ENCODE measurements at places on chromosomes 11 and 22.

GRCh38 chr11:113681711-113682413, 24.2 kb downstream of the TMPRSS5 start:
- DNase-seq: no peak

- no peak for DNase-seq
Observed at GRCh38 chr11:70535191-70535971, 137.1 kb downstream of the CTTN start.

DNA sequence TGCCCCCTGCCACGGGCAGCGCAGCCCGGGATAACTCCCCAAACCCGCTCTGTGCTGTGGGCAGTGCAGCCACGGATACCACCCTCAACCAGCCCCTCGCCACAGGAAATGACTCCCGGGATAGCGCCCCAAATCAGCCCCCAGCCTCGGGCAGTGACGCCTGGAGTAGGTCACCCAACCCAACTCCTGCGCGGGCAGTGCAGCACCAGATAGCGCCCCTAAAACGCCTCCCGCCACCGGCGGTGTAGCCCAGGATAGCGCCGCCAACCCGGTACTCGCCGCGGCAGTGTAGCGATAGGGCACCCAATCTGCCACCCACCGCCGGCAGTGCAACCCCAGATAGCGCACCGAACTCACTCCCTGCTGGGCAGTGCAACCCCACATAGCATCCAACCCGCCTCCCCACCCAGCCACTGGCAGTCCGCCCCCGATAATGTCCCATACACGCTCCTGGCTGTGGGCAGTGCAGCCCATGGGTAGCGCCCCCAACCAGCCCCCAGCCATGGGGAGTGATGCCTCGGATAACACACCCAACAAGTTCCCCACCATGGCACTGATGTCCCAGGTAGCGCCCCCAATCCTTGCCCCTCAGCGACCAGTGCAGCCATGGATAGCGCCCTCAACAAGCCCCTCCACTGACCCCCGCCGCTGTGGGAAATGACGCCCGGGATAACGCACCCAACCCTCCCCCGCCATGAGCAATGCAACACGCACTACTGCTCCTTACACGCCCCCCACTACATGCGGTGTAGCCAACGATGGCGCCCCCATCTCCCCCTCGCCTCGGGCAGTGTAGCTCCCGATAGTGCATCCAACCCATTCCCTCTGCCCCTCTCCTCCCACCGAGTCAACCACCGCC, 1.5 kb downstream of the RFPL2 start:
- no peak for DNase-seq

DNA sequence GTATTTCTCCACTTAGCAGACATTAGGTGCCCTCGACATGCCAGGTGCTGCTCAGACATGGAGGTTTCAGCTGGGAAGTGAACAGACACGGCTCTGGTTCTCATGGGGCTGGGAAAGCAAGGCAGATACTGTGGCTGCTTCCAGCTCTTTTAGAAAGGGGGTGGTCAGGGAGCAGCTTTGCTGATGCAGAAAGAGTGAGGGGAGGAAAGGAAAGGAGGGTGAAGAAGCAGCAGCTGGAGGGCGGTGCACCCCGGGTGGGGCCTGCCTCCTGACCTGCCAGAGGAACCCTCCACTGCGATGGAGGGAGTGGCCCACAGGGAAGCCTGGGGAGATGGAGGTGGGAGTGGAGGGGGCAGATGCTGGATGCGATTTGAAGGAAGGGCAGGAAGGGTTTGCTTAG, 76.8 kb downstream of the MORC2 start:
- DNase-seq: no peak

DNA sequence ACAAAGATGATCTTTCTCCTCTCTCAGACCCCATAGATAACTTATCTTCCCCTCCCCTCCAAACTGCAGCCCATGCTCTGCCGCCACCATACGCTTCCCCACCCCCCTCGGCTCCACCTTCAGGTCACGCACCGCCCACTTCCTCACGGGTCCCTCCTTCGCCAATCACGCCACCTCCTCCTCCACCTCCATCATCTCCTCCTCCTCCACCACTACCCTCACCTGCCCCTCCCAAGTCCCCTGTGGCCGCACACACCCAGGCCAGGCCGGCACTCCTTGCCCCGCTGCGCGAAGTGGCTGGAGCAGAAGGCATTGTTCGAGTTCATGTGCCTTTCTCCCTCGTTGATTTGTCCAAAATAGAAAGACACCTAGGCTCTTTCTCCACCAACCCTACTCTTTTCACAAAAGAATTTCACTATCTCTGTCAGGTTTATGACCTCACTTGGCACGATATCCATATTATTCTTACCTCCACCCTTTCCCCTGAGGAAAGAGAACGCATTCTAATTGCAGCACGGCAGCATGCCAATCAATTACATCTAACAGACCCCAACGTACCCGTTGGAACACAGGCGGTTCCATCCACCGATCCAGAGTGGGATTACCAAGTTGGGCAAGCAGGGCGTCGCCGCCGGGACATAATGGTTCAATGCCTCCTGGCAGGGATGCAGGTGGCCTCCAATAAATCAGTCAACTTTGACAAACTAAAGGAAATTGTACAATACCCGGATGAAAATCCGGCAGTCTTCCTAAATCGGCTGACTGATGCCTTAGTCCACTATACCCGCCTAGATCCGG, 12.3 kb upstream of the OR56A3 start:
- no peak for DNase-seq

GRCh38 chr11:101453682-101454081, 130.1 kb downstream of the TRPC6 start:
- DNase-seq: no peak
